T-helper 1 cell (primary cell): ENCODE measurements at places on chromosomes 3 and 15.
A peak's percentile ranks its signal among the peaks of the same experiment; 100 is the strongest.

DNA sequence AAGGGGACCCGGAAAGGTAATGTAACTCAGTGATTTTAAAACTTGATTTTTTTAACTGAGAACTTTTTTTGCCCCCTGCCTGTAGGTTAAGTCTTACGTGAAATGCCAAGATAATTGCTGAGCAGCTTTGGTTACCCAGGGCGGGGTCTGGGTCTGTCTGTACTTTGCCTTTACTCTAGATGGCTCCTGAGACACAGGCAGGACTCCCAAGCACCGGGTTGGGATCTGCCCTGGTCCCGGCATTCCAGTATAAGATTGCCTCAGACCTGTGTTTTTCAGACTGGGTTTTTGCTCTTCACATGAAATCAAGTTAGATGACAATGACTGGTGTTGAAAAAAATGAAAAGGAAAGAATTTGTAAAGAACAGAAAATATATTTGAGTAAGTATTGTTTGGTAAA lies 40.3 kb downstream of the WDR76 start:
- DNase-seq: no peak

- no peak for DNase-seq
Measured at GRCh38 chr3:87461443-87461842, 185.1 kb upstream of the POU1F1 start.

- no peak for DNase-seq
Measured at GRCh38 chr3:133956353-133956752, 60.7 kb upstream of the RAB6B start.

- no peak for DNase-seq
Measured at GRCh38 chr3:123392871-123393620, 55.8 kb downstream of the ADCY5 start.

DNA sequence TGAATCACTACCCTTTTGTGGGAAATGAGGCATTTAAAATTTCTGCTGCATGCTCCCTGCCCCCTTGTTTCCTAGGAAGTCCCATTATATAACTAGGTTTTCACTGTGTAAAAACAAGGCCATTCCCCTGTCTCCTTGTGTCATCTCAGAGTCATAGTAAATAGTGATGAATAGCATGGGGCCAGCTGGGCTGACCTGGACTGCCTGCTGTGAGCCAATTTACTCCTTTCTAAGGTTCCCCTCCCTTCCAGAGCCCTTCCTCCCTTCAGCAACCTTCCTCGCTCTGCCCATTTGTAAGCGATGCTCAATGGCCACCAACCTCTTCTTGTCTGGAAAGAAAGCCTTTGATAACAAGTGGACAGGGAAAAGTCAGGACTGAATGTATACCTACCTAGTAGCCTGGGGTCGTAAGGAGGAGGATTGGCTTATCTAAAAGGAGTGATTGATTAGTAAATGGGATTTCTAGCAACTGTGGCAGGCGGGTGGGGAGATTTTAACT lies 11.7 kb downstream of the ITGA11 start:
- DNase-seq: no peak

DNA sequence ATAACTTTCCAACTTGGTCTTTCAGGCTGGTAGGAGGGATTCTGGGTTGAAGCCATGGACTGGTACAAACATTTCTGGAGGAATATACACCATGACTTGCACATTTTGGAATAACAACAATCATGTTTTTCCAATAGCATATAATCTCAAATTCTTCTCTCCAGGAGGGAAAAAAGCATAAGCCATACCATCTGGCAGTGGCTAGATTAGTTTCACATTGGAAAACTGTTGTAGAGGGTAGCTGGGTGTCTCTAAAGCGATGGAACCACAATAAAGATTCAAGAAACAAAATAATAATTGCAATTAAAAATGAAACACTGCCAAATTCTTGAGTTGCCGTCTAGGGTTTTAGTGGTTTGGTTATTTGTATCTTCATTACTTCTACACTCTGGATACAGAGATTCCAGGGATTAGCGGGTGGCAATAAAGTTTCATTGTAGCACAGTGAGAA lies 278.5 kb upstream of the RASGRP1 start:
- no peak for DNase-seq

GRCh38 chr3:130773366-130773765 lies 26.7 kb upstream of the PIK3R4 start:
- DNase-seq: no peak

- DNase-seq: no peak
Measured at GRCh38 chr3:69201658-69202057, 79.3 kb upstream of the LMOD3 start.

- DNase-seq: no peak
Measured at GRCh38 chr3:9339761-9340471, 22.9 kb upstream of the THUMPD3 start.

GRCh38 chr15:67290319-67290718 lies 35.7 kb downstream of the IQCH start:
- DNase-seq: no peak

DNA sequence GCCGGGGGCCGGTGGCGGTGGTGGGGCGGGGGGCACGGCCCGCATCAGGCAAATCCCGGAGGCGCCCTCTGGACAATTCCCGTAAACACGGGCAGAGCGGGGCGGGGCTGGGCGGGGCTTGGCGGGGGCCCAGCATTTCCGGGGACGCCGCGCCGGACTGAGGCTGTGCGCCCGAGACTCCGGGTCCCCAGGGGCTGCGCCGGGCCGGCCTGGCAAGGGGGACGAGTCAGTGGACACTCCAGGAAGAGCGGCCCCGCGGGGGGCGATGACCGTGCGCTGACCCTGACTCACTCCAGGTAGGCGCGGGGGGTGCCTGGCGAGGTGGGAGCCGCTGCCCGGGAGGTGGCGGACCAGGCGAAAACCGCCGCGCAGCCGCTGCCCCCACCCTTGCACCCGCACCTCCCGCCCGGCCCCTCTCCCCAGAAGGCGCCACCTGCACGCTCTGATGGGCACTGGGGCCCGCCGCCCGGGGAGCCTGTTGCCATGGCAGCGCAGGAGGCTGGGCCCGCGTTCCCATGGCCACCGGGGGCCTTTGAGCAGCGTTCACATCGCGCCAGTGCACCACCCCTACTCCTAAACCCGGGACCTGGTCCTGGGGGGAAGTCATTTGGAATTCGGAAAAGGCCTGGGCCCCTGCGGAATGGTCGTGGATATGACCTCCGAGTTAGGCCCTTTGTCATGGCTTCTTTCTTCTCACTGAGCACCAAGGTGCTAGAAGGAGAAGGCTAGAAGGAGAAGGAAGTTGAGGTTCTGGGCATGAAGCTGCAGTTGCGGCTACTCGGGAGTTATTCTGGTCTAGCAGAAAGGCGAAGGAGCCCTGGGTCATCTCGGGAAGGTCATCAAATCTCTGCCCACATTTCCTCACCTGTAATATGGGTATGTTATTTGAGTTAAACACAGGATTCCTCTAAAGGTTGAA lies 16.1 kb upstream of the SEMA4B start:
- peak; percentile 43 for DNase-seq

DNA sequence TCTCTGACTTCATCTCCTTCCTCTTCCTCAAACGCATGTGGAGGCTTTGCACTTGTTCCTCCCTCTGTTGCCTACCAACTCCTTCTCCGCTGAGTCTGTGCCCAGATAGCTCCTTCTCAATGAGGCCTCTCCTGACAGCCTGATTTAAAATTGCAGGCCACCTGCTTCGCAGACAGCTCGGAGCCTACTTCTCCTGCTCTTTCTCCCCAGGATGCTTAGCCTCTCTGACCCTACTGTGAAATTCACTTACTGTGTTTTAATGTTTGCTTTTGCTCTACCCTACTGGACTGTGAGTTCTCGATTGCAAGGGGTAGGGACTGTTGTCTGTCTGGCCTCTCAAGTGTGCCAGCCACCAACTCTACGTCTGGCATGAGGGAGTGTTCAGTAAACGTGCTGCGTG lies 83.4 kb downstream of the EEFSEC start:
- no peak for DNase-seq

DNA sequence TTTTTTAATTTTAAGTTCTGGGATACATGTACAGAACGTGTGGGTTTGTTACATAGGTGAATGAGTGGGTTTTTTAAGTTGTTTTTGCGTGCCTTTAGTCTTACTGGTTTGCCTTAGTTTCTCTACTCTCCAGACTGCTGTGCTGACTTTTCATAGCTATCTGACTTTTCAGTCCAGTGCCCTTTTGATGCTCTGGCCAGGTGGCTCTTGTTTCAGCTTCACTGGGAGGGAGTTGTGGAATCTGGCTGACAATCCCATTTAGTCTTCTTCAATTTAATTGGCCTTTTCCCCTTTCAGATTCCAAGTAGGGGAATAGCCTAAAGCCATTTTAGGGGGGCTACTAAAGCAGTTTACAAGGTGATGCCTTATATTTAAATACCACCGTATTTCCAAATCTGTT lies 30.1 kb downstream of the FNDC3B start:
- DNase-seq: no peak

- DNase-seq: no peak
Measured at GRCh38 chr3:111366515-111366914, 175.5 kb upstream of the CD96 start.

- DNase-seq: no peak
Measured at GRCh38 chr3:184745526-184745925, 33.7 kb upstream of the MAGEF1 start.

- DNase-seq: no peak
Measured at GRCh38 chr3:94127115-94127514, 64.3 kb downstream of the NSUN3 start.

GRCh38 chr3:118960876-118961450 lies 73.7 kb downstream of the IGSF11 start:
- no peak for DNase-seq

- DNase-seq: no peak
Measured at GRCh38 chr15:33179874-33180273, 14.6 kb downstream of the FMN1 start.

DNA sequence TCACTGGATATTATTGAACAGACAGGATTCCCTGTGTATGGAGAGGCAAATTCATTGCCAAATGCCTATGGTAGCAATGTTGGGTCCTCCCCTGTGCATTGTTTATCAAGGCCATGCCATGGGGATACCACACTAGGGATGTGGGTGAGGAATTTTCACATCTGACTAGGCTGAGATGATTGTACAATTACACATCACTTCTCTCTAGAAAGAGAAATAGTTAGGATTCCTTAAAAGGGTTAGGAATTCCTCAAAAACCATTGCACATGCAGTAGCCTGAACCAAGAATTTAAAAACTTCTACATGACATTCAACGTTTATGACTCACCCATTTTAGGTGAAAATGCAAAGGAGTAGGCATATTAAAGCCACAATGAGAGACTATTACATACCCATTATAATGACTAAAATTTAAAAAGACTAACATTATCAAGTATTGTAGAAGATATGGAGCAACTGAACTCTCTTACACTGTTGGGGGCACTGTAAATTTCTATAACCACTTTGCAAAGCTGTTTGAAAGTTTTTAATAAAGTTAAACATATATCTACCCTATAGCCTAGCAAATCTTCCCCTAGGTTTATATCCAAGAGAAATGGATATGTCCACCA lies 175.9 kb downstream of the THRB start:
- DNase-seq: no peak

- no peak for DNase-seq
Measured at GRCh38 chr3:17664923-17665322, 77.5 kb downstream of the TBC1D5 start.

DNA sequence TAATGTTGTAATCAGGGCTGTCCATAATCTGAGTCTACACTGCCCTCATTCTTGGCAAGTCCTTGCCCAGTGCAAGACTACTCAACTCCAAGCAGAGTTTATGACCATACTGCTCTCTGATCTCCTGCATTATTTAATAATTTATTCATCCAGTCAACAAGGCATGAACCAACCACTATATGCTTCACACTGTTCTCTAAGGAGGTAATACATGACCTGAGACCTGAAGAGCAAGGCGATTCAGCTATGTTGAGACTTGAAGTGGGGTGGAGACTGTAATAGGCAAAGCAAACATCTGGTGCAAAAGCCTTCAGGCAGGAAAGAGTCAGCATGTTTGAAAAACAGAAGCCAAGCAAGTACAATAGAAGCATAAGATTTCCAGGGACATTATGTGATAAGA lies 1362.8 kb downstream of the ROBO2 start:
- no peak for DNase-seq

GRCh38 chr3:159025733-159026132 lies 223.9 kb downstream of the MFSD1 start:
- no peak for DNase-seq

DNA sequence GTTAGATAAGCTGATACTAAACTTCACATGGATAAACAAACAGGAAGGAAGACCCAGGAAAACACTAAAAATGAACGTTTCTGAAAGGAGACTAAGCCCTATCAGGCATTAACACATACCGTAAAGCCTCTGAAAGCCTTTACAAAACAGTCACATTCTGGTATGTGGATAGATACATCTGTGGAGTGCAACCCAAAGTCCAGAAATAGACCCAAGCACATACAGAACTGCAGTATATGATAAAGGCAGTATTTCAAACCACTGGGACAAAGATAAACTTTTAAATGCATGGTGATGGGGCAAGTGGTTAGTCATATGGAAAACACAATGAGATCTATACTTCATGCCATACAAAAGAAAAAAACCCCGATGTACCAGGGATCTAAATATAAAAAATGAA lies 26.0 kb downstream of the DCBLD2 start:
- DNase-seq: no peak

GRCh38 chr15:34682674-34683073 lies 72.1 kb downstream of the GJD2 start:
- DNase-seq: no peak

GRCh38 chr3:173128633-173129032 lies 12.4 kb downstream of the SPATA16 start:
- no peak for DNase-seq

- no peak for DNase-seq
Measured at GRCh38 chr3:48042071-48042760, 26.0 kb upstream of the MAP4 start.

- no peak for DNase-seq
Measured at GRCh38 chr3:184562878-184563560, 1.4 kb downstream of the EPHB3 start.

DNA sequence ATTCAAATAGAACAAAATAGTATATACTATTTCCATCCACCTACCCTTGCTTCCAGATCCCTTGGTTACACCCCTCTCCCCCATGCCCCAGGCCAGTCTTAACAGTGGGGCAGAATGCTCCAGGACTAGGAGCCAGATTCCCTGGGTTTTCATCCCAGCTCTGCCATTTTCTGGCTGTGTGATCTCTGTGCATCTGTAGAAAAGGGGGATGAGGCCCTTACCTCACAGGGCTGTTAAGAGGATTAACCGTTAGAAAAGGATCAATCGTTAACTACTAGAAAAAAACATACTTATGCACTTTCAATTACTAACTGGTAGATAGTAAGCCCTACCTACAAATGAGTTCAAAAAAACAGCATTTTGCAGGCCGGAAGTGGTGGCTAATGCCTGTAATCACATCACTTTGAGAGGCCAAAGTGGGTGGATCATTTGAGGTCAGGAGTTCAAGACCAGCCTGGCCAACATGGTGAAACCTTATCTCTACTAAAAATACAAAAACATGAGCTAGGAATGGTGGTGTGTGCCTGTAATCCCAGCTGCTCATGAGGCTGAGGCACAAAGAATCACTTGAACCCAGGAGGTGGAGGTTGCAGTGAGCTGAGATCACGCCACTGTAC lies 11.7 kb downstream of the EBLN2 start:
- DNase-seq: no peak

DNA sequence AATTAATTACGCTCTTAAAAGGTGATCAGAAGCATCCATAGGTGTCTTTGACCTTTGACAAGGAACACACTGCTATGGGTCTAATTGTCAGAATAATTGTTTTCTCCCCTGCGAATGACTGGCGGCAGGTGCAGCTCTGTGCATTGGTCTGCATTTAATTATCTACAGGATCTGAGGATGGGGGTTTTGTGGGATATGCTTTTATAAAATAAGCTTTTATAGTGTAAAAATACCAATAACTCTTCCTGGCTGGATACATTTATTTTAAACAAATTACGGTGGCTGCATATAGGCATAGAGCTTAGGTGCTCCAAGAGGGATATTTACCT lies 201.6 kb upstream of the RGMA start:
- no peak for DNase-seq

GRCh38 chr3:172513488-172513887 lies 9.7 kb downstream of the TNFSF10 start:
- DNase-seq: no peak
